ENCODE measurements at places on chromosomes 5 and 9. TPM values are rescaled to one million over a fixed set of nuclear protein-coding genes. Genes with fewer than 3 reads are reported as not detected.

The ACSL6 gene
- 1.8 TPM for polyA plus RNA-seq

The FAM53C gene
- polyA plus RNA-seq: 29.7 TPM

The EDIL3 gene
- polyA plus RNA-seq: 59.4 TPM

The DOCK2 gene
- 2.6 TPM for polyA plus RNA-seq

The NUTM2G gene
- polyA plus RNA-seq: 0.33 TPM

The IL4 gene
- polyA plus RNA-seq: not detected

The ZDHHC12 gene
- polyA plus RNA-seq: 14.4 TPM

The CDKN2B gene
- 0.19 TPM for polyA plus RNA-seq

The SLC28A3 gene
- polyA plus RNA-seq: not detected

The FOXD4L3 gene
- not detected for polyA plus RNA-seq

- DNase-seq: no peak
Observed at GRCh38 chr5:6291961-6292360, 86.4 kb downstream of the MED10 start.

DNA sequence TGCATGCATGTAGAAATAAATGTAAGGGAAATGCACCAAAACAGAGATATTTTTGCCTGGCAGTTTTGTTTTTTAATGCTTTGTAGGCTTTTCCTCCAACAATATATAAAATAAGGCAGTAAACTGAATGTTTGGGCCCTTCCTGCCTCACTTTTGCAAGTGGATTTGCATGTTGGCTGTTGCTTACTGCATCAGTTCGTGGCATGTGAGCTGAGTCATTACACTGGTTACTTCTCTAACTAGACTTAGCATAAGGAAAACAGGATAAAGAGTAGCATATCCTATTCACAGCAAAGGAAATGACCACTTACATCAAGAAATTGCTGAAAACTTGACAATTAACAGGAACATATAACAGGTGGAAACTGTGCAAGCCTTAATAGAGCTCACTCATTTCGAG is 113.4 kb downstream of the TLE1 start:
- no peak for DNase-seq

DNA sequence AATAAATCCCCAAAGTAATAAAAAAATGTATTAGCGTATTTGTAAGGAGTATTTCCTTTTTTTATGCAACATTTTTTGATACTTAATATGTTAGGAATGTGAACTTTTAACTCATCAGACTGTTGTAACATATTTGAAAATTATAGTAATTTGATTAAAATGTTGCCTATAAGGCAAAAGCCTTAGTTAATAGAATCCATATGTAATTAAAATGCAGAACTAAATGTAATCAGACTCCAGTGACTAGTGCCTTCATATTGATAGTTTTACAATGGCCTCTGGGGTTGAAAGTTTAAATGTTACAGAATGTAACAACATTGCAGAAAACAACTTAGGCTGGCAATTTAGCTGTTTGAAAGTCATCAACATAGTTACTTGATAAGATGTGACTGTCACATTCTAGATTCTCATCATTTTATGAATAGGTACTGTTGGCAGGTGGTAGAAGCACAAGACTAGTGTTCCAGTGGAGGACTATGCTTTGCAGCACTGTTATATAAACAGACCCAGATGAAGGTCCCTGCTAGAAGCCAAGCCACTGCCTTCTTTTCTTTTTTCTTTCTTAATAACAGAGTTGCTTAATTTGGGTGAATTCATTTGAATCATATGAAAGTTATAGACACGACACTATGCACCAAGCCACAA is 382.9 kb downstream of the CCDC171 start:
- DNase-seq: no peak

DNA sequence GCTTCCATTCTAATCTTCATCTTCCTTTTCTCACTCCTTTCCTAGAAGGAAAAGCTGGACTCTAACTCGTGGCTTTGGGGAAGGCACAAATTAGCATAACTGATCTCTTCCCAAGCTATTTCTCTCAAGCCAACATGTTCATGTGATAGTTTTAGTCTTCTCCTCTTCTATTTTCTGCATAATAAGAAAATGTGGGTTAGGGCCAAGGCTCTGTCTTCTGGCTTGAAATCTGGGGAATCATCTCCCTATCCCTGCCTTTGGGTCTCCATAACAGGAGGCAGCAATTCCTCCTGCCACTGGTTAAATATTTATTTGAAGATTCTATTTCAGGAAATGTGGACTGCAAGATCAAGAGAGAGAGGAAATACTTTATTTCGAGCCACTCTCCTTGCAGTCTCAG is 1669.6 kb downstream of the MAT2B start:
- no peak for DNase-seq

DNA sequence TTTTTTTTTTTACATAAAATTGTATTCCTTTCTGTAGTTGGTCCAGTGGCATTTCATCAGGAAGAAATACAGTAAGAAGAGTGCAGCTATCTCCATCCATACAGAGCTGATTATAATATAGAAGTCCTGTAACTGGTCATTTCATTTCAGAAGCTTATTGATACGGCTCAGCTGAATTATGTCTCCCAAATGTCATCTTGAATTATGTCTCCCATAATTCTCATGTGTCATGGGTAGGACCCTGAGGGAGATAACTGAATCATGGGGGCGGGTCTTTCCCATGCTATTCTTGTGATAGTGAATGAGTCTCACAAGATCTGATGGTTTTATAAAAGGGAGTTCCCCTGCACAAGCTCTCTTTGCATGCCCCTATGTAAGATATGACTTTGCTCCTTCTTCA is 492.9 kb downstream of the CHSY3 start:
- DNase-seq: no peak

DNA sequence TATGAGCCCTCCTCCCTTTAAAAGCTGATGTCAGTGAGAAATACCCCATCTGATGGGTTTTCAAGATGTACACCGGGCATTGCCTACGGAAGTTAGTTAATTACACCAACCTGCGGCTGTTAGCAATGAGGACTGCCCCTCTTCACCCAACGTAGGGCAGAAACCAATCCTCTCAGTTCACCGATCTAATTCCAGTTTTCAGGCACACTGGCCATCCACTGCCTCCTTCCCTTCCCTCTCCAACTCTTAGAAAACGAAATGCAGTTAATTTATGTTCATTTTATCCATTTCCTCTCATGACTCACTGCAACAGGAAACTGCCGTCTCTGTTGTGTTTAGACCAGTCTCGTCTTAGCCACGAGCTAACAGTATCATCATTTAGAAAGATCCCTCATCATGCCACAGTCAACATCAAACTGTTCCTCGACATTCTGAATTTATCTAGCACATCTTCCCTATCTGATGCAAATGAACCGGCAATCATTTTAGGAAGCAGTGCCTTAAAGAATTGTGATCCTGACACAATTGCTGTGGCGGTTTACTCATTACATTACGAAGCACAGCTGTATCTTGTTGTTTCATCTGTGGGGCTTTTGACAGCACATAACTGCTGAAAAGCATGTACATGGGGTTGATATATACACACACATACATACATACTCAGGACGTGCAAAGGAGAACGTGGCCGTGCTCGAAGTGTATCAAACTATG is 168.6 kb downstream of the EFNA5 start:
- no peak for DNase-seq

- DNase-seq: no peak
Observed at GRCh38 chr5:113259034-113259433, 175.8 kb downstream of the TSSK1B start.

DNA sequence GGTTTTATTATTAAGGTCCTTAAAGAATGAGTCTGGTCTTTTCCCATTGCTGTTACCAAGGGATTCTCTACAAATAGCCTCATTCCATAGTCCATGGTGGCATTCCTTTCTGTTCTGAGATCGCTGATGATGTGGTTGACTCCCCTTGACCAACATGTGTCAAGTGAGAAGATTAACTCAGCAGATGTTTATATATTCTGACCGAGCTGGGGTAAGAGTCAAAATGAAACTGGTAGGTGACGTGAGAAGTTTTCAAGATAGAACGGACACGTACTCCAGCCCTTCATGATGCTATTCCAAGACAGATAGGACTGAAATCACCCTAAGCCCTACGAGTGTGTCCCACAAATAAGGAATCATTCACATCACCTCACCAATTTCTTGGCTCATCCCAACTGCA is 155.5 kb upstream of the WWC1 start:
- DNase-seq: no peak

DNA sequence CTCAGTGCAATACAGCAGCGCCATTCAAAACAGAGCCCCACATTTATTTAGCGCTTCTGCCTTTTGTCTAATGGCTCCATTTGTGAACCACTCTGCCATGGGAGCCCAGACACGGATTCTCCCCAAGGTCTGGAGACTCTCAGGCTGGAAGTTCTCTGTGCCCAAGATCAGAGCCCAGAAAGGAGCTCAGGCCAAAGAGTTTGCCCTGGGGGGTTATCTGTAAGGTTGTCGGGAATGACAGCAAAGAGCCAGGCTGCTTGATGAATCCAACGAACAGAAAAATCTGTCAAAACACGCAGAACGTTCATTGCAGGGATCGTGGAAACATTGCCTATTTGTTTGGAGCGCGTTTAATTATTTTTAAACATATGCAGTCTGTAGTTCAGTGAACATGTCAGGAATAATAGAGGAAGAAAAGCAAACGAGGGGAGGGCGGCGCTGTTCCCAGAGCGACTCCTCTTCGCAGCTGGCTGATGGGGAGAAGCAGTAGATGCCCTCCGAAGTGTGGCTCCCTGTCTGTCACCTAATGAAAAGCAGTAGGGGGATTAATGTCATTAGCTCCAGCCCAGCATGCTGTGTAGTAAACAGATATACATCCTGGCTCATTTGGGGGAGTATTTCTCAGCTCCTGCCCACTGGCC is 464.9 kb upstream of the MPDZ start:
- DNase-seq: no peak

DNA sequence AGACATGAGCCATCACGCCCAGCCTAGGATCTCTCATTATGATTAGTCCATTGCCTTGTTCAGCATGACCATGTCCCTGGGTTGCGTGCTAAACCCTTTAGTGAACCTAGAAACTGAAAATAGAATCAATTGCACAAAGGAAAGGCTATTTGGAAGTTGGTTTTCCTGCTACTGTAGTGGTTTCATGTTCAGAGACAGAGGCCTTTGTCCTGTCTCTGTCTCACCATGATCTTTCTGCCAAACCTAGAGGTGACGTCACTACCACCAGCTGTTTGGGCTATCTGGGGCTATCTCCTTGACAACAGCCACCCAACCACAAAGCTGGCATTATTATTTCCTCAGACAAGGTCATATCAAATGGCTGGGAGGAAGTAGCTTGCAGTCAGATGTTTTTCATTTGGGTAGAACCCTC is 4.0 kb upstream of the CDK5RAP2 start:
- no peak for DNase-seq

- no peak for DNase-seq
Observed at GRCh38 chr9:69314547-69314946, 10.5 kb upstream of the ENTREP1 start.

GRCh38 chr9:87140605-87141109 is 193.4 kb upstream of the GAS1 start:
- DNase-seq: no peak

GRCh38 chr5:108786806-108787483 is 39.2 kb downstream of the FER start:
- DNase-seq: no peak

Measured in right renal cortex interstitium (tissue), 3 donors.